ENCODE measurements at places on chromosomes 3 and 15.

DNA sequence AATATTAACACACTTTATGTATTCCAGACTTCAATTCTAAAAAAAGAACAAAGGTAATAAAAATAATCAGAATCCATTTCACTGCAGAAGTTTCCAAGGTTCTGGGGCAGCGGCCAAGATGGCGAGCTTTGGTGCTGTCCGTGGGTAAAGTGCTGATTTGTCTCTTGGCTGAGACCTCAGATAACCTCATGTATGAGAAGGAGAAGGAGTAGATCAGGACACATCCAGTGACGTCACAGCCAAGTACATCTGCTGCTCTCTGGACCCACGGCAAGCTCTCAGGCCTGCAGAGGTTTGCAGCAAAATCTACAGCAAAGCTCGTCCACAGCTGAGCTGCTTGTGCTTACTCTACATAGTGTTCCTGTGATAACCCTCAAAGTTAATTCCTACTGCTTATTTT is 165.7 kb downstream of the MAGI1 start:
- DNase-seq: no peak

DNA sequence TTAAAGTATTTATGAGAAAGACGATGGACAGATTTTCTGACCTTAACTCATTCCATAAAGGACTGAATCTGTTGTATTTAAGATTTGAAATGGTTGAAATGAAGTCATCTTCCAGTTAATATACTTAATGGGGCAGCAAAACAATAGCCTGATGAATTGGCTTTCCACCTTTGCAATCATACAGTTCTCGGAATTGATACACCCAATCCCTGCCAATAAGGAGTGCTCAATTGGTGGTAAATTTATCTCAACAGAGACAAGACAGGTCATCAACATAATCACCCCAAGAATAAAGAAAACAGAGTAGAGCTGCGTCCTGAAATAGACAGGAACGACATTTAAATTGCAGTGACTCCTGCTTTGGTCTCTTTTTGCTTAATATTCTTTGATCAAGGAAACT is 11.2 kb downstream of the ANXA2 start:
- no peak for DNase-seq

GRCh38 chr3:65347166-65347565 is 659.4 kb upstream of the ADAMTS9 start:
- DNase-seq: no peak

DNA sequence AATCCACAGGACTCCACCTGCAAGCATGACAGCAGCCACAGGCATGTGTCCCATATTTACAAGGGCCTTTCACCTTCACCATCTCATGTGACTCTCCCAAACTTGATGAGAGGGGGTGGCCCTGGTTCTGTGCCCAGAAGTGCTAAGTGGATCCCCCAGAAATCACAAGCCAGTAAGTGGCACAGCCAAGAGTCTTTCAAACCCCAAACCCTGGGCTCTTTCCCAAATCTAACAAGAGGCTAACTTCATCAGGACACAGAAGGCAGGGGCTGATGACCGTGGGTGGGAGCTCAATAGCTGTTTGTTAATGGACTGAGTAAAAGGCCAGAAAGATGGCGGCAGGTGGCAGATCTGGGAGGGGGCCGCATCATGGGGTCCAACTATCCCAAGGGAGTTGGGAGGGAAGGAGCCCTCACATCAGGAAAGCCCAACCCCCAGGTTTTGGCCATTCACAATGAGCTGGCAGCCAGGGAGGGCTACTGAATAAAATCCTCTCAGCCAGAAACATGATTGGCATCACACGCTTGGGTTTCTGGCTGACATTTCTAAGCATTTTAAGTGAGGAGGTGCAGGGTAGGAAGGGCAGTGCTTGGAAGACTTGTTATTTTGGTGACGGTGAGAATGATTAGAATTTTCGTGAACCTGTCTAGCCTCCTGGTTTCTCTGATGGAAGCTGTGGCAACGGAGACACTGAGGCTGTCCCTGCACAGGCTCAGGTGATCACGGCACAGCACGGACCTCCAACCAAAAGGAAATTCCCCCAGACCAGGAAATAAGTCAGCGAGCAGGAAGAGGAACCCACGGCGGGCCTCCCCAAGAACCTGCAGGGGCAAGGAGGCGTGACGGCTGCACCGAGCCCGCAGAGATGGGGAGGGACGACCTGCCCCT is 109.3 kb downstream of the OXNAD1 start:
- peak; percentile 47 for DNase-seq

- no peak for DNase-seq
Measured at GRCh38 chr3:30315447-30315846, 291.0 kb upstream of the TGFBR2 start.

GRCh38 chr3:69189487-69189886 is 67.1 kb upstream of the LMOD3 start:
- DNase-seq: no peak

DNA sequence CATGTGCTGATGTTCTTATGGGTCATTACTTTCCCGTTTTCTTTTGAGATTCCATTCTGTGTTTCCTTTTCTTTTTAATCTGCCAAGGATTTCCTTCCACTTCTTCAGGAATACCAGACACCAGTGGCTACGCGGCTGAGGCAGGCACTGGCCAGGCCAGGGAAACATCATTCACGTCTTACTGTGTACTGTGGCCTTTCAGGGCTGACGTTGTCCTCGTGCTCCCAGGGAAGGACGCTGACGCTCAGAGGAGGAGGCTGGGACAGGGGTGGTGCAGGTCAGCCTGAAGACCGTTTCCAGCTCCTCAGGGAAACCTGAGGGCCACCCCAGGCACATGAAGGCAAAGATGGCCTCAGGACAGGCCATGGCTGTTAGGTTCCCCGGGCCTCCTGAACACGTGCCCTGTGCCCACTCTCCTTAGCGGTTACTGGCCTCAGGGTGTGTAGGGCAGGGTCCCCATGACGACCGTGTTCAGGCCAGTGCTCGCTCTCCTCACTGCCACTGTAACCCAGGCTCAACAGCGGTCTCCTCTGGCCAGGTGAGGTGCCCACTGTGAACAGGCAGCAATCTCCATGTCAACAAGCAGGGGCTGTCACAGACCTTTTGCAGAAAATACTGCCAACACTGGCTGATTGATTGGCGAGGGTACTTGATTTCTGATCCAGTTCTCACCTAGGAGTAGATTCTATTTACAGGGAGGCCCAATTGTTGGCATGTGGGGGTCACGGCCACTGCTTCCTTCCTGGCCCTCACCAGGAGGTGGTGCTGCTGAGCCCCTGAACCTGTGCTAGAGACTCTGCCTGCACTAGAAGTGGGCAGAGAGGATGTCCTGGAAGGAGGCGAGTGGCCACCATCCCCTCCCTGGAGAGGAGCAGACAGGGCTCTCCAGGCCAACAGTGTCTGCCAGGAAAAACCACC is 169.5 kb downstream of the ATP10A start:
- DNase-seq: no peak

GRCh38 chr3:72011485-72011884 is 226.5 kb upstream of the PROK2 start:
- DNase-seq: no peak

DNA sequence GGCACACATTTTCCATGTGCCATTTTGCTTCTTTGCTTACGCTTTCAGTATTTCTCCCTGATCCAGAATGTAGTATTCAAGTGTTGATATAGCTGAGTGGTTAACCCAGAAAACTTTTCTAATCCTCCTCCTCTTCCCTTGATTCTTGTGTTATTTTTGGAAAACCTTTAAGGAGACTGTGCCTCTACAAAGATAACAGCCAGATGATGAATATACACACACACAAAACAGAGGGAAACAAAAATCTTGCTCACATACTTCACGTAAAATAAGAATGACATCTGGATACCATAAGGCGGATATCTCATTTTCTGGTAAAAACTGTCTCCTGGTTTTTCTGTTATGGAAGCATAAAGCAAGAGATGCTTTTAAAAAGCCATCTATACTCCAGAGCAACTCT is 295.8 kb upstream of the THBS1 start:
- DNase-seq: no peak

- no peak for DNase-seq
Measured at GRCh38 chr15:81421461-81421860, 47.4 kb upstream of the TMC3 start.
